ENCODE measurements at places on chromosomes 1 and 21. TPM values are rescaled to one million over a fixed set of nuclear protein-coding genes. Genes with fewer than 3 reads are reported as not detected.
A peak's percentile ranks its signal among the peaks of the same experiment; 100 is the strongest.

DNA sequence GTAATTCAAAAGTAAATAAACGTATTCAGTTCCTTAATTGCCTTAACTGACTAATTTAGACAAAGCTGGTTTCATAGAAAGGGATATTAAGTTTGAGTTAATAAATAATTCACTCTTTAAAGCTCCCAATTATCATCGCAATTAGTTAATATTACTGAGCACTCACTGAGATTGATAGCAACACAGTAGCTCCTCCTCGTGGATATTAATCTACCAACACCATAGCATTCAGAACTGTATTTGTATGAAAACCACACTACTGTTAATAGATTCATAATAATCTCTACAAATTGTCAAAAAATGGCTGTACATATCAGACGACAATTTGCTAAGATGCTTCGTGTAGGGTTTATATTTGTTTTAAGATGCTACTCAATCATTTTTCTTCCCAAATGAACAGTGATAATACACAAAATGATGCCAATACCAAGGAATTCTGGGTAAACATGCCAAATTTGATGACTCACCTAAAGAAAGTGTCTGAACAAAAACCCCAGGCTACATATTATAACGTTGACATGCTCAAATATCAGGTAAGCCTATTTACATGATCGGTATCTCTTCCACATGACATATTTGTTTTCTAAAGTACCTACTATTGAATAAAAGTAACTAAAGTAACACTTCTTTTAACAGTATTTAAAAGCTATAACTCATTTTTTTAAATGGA lies 18.8 kb upstream of the DYNLT5 start:
- H3K27ac ChIP-seq, result no peak overlapping the region
- no peak overlapping the region for H3K4me3 ChIP-seq
- H3K27me3 ChIP-seq, result no peaks in the 10 kb centered on the region
- H3K4me1 ChIP-seq, result peaks cover 12% of the 10 kb centered on the region
- H3K36me3 ChIP-seq, result no peaks in the 10 kb centered on the region
- DNase-seq, result no peak

DNA sequence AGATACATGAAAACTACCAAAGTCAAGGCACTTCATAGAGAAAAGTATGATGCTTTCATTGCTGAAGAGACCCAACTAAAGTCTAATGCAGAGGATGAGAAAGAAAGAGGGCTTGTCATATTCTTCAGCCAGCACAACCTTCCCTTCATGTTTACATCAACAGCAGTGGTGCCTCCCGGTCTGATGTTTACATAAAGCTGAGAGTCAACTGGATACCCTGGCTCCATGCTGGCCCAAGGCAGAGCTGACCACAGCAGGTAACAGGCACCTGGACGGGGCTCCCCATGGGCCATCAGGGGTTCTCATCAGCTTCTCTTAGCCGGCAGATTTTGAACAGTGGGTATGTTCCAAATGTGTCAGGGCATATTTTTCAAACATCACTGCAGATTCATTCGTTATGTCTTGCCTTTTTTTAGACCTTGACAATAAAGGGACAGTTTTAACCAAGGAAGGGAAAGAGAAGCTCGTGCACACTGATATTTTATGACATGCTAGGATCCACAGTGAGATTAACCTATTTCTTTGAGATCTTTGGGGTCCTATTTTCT lies 117.1 kb downstream of the NRIP1 start:
- peaks cover 4% of the 10 kb centered on the region for H3K27me3 ChIP-seq
- no peaks in the 10 kb centered on the region for H3K36me3 ChIP-seq
- no peaks in the 10 kb centered on the region for H3K4me1 ChIP-seq
- H3K4me3 ChIP-seq, result no peak overlapping the region
- H3K27ac ChIP-seq, result no peak overlapping the region

DNA sequence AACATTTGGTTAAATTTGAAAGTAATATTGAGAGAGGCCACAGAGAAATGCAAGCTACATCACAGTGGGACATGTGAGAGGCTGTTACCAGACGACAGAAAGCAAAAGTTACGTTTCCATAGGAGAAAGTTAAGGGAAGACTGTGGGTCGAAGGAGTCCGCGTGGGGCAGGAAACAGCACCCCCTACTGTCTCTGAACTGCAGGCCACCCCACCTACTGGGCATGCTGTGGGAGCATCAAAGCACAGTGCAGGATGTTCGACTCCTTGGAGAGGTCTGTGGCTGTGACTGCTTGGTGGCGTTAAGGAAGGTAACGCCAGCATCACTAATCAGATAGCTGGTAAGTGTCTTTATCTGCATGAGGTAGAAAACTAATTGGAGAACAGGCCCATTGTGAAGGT lies 123.9 kb downstream of the PTBP2 start:
- peaks cover 5% of the 10 kb centered on the region for H3K27me3 ChIP-seq
- H3K4me3 ChIP-seq, result no peak overlapping the region
- DNase-seq, result peak; percentile 55
- H3K36me3 ChIP-seq, result no peaks in the 10 kb centered on the region

GRCh38 chr1:11930571-11931445 lies 3.7 kb upstream of the PLOD1 start:
- no peak for DNase-seq
- H3K27ac ChIP-seq, result no peak overlapping the region
- no peaks in the 10 kb centered on the region for H3K27me3 ChIP-seq
- no peaks in the 10 kb centered on the region for H3K36me3 ChIP-seq

Gene SAMD11
- not detected for total RNA-seq

- no peak overlapping the region for H3K27ac ChIP-seq
- H3K27me3 ChIP-seq, result no peaks in the 10 kb centered on the region
- no peaks in the 10 kb centered on the region for H3K4me1 ChIP-seq
- DNase-seq, result no peak
Measured at GRCh38 chr1:7456722-7457082, 314.4 kb upstream of the VAMP3 start.

GRCh38 chr21:36990508-36991205 lies 15.8 kb upstream of the RIPPLY3 start:
- peak overlapping the region; percentile 62 for H3K27ac ChIP-seq
- H3K27me3 ChIP-seq, result no peaks in the 10 kb centered on the region
- peak overlapping the region; percentile 68 for H3K4me3 ChIP-seq
- peaks cover 36% of the 10 kb centered on the region for H3K4me1 ChIP-seq

DNA sequence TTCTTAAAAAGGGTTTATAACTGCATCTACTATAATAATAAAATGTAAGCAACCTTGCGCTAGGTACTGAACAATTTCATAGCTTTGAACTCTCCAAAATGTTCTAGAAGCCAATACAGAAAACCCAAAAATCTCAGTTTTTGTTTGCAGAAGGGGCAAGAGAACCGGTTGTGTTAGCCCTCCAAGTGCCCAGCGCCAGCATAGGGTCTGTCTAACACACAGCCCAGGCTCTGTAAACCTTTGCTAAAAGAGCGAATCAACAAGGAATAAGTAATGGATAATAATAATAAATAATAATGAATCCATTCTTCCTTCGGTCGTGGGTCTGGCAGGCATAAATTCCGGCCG lies 333 bp upstream of the CHAF1B start:
- H3K4me1 ChIP-seq, result peaks cover 18% of the 10 kb centered on the region
- H3K27me3 ChIP-seq, result no peaks in the 10 kb centered on the region
- no peak for DNase-seq
- peak overlapping the region; percentile 36 for H3K4me3 ChIP-seq
- H3K27ac ChIP-seq, result no peak overlapping the region
- H3K36me3 ChIP-seq, result peaks cover 29% of the 10 kb centered on the region

Gene B3GALT2
- not detected for total RNA-seq

Gene TXNIP
- total RNA-seq, result 134 TPM

Gene NEK2
- 30.0 TPM for total RNA-seq

GRCh38 chr1:24514946-24515345 lies 12.3 kb downstream of the RCAN3 start:
- H3K4me3 ChIP-seq, result no peak overlapping the region
- H3K4me1 ChIP-seq, result peaks cover 56% of the 10 kb centered on the region
- peaks cover 42% of the 10 kb centered on the region for H3K36me3 ChIP-seq
- no peaks in the 10 kb centered on the region for H3K27me3 ChIP-seq
- no peak overlapping the region for H3K27ac ChIP-seq
- DNase-seq, result no peak

Gene PEX11B
- 26.3 TPM for total RNA-seq

GRCh38 chr1:28266920-28267322 lies 7.6 kb downstream of the SESN2 start:
- H3K27ac ChIP-seq, result no peak overlapping the region
- H3K4me3 ChIP-seq, result no peak overlapping the region
- DNase-seq, result no peak

Gene SLC6A17
- 0.18 TPM for total RNA-seq

GRCh38 chr1:90959352-90960206 lies 62.3 kb downstream of the ZNF644 start:
- no peaks in the 10 kb centered on the region for H3K27me3 ChIP-seq
- DNase-seq, result no peak

Gene CD1E
- not detected for total RNA-seq

- no peaks in the 10 kb centered on the region for H3K36me3 ChIP-seq
- H3K27me3 ChIP-seq, result peaks cover 22% of the 10 kb centered on the region
- DNase-seq, result no peak
- no peak overlapping the region for H3K4me3 ChIP-seq
- no peak overlapping the region for H3K27ac ChIP-seq
Measured at GRCh38 chr1:162416909-162417308, 5.0 kb upstream of the SH2D1B start.

GRCh38 chr1:174637487-174637886 lies 189.7 kb downstream of the GPR52 start:
- no peak overlapping the region for H3K4me3 ChIP-seq
- DNase-seq, result no peak
- H3K4me1 ChIP-seq, result no peaks in the 10 kb centered on the region
- peaks cover 12% of the 10 kb centered on the region for H3K36me3 ChIP-seq

DNA sequence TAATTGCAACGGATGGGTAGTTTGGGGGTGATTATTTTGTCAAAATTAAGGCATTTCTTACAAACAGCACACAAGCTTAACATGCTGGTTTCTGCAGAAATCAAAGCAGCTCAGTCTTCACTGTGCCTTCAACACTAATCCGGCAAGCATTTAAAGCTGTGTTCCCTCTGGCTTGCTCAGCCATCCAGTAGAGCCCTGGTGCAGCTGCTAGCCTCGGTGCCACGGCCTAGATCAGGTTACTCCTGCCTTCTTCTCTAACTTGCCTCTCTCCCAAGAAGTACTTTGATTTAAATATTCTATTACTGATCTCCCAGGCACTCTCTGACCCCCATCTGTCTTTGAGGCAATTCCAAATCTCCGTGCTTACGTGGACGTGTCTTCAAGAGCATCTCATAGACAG lies 85.6 kb downstream of the GREM2 start:
- H3K4me1 ChIP-seq, result no peaks in the 10 kb centered on the region
- no peak overlapping the region for H3K4me3 ChIP-seq
- no peaks in the 10 kb centered on the region for H3K36me3 ChIP-seq
- no peak for DNase-seq

Gene AMPD2
- total RNA-seq, result 119 TPM

DNA sequence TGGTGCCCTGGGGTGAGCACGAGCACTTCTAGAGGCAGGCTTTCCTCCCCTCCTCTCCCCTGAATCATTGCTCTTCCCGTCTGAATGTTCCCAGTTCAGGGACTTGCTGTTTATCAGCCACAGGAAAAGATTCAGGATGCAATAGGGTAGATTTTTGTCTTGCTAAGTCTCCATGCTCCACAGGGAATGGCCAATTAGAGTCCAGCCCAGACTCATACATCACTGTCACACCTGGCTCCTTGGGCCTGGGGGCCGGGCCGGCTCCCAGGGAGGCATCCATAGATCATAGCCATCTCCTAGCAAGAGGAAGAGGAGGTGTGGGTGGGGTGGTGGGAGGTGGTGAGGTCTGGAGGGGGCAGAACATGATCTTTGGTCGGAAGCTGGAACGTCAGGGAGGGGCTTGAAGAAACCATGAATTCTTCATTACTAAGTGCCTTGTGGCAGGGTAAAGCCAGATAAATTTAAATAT lies 83.4 kb downstream of the LRRN2 start:
- no peaks in the 10 kb centered on the region for H3K36me3 ChIP-seq
- H3K27ac ChIP-seq, result no peak overlapping the region
- H3K4me1 ChIP-seq, result no peaks in the 10 kb centered on the region
- no peak for DNase-seq
- no peak overlapping the region for H3K4me3 ChIP-seq

Data from activated CD8-positive, alpha-beta T cell treated with anti-CD3 and anti-CD28 coated beads for 36 hours (primary cell).